NCI-H2107 (cell line): ENCODE measurements at places on chromosomes 6 and 20.

GRCh38 chr20:59018817-59019216, 412 bp upstream of the TUBB1 start:
- no peak for DNase-seq

- no peak for DNase-seq
Measured at GRCh38 chr20:38450412-38450975, 15.4 kb upstream of the SNHG17 start.

GRCh38 chr6:147267658-147268057, 63.4 kb downstream of the STXBP5 start:
- no peak for DNase-seq

- no peak for DNase-seq
Measured at GRCh38 chr20:5841522-5841921, 91.3 kb downstream of the SHLD1 start.

DNA sequence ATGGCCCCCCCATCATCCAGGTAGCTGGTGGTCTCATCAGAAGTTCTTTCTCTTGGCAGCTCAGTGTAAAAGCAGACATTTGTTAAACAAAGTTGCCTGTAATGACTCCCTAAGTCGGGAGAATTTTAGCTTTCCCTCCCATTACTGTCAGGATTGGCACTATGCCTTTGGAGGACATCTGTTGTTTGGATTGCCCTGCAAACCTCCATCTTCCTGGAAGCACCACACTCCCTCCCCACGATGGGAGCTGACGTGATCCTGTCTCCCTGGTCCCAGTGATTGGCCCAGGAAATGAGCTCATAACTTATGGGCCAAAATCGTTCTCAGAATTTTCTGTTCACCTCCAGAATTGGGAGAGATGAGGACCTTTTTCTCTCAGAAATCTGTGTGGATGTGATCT, 42.6 kb upstream of the CNR1 start:
- DNase-seq: no peak

GRCh38 chr20:53034899-53035298, 62.7 kb downstream of the TSHZ2 start:
- DNase-seq: no peak
